ENCODE measurements at places on chromosomes 6 and 20.
A peak's percentile ranks its signal among the peaks of the same experiment; 100 is the strongest.

- H3K27ac ChIP-seq: no peak overlapping the region
- H3K4me3 ChIP-seq: no peak overlapping the region
- peak; percentile 37 for DNase-seq
- H3K36me3 ChIP-seq: no peaks in the 10 kb centered on the region
Measured at GRCh38 chr6:13554929-13555333, 19.5 kb upstream of the SIRT5 start.

DNA sequence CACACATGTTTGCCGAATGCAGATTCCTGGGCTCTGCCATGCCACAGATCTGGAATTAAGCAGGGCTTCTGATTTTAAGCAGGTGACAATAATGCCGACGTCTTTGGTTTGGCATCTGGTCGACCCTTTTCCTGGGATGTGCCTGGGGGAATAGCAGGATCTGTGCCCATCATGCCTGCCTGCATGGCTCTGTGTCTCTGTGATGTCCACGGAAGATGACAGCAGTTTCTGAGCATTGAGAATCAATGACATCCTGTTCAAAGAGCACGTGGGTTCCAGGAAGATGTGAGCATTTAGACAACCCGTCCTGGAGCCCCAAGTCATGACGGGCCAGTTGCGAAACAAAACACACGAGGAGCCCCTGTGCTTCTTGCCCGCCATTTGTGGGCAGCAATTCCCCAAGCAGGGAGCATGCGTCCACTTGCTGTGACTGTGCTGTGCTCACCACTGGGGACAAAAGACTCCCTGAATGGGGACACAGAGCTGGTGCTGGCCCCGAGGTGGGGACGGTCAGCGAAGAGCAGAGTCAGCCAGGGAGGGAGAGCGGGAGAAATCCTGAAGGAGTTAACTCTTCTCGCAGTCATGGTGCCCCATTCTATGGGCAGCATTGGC lies 110.1 kb downstream of the ERMARD start:
- DNase-seq: no peak
- H3K27ac ChIP-seq: no peak overlapping the region
- H3K4me1 ChIP-seq: no peaks in the 10 kb centered on the region
- H3K27me3 ChIP-seq: no peaks in the 10 kb centered on the region
- no peak overlapping the region for H3K4me3 ChIP-seq

- H3K27ac ChIP-seq: no peak overlapping the region
- no peaks in the 10 kb centered on the region for H3K36me3 ChIP-seq
- no peak overlapping the region for H3K4me3 ChIP-seq
- no peaks in the 10 kb centered on the region for H3K4me1 ChIP-seq
- no peaks in the 10 kb centered on the region for H3K27me3 ChIP-seq
Measured at GRCh38 chr6:5937169-5937909, 69.4 kb downstream of the NRN1 start.

GRCh38 chr6:4435981-4436445 lies 300.6 kb upstream of the ECI2 start:
- H3K4me3 ChIP-seq: no peak overlapping the region
- peaks cover 51% of the 10 kb centered on the region for H3K4me1 ChIP-seq
- H3K27me3 ChIP-seq: no peaks in the 10 kb centered on the region
- no peak for DNase-seq

DNA sequence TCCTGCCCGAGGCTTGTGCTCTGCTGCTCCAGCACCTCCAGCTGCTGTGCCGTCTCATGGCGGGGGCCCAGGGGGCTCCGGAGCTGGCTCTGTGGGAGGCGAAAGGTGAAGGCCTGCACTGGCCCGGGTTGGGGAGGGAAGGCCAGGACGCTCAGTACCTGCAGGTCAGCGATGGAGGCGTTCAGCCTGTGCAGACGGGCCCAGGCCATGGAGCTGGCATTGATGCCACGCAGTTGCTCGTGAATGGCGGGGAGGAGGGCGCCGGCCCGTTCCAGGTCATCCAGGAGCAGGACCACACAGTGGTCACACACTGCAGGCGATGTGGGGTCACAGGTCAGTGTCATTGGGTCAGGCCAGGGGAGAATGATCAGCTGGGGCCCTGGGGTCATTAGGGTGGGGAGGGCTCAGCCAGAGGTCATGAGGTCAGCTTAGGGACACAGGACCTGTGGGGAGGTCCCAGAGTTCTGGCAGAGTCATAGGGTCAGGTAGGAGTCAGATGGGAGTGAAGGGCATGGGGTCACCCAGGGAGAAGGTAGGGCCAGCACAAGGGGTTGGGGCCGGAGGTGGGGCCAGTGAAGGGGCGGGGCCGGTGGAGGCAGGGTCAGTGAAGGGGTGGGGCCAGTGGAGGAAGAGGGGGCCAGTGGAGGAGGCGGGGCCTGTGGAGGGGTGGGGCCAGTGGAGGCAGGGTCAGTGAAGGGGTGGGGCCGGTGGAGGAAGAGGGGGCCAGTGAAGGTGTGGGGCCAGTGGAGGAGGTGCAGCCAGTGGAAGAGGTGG lies 18.0 kb downstream of the ADRM1 start:
- H3K27ac ChIP-seq: no peak overlapping the region
- no peaks in the 10 kb centered on the region for H3K4me1 ChIP-seq
- peaks cover 36% of the 10 kb centered on the region for H3K36me3 ChIP-seq

DNA sequence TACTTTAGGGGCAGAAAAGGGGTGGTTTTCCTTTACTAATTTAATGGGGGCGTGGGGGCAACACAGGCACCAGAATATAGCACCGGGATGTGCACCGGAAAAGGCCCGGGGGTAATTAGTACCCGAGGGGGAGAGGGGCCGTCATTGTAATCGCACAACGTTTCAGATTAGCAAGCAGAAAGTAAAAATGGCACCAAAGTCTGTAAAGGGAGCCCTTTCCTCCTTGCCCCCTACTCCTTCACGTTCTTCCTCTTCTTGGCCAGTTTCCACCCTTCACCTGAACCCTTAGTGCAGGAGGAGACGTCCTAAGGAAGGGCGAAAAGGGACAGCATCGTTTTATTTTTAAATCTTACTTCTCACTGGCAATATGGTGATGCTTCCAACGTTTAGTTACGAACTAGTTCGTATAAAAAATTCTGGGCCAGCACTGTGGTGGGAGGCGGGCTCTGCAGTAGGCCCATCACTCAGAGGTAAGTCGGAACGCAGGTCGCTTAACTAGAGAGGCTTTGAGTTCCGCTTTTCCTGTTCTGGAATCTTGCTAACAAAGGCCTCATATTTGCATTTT lies 742 bp upstream of the CEP85L start:
- H3K27ac ChIP-seq: peak overlapping the region; percentile 96
- peaks cover 4% of the 10 kb centered on the region for H3K4me1 ChIP-seq
- DNase-seq: no peak
- no peaks in the 10 kb centered on the region for H3K36me3 ChIP-seq
- peak overlapping the region; percentile 97 for H3K4me3 ChIP-seq

DNA sequence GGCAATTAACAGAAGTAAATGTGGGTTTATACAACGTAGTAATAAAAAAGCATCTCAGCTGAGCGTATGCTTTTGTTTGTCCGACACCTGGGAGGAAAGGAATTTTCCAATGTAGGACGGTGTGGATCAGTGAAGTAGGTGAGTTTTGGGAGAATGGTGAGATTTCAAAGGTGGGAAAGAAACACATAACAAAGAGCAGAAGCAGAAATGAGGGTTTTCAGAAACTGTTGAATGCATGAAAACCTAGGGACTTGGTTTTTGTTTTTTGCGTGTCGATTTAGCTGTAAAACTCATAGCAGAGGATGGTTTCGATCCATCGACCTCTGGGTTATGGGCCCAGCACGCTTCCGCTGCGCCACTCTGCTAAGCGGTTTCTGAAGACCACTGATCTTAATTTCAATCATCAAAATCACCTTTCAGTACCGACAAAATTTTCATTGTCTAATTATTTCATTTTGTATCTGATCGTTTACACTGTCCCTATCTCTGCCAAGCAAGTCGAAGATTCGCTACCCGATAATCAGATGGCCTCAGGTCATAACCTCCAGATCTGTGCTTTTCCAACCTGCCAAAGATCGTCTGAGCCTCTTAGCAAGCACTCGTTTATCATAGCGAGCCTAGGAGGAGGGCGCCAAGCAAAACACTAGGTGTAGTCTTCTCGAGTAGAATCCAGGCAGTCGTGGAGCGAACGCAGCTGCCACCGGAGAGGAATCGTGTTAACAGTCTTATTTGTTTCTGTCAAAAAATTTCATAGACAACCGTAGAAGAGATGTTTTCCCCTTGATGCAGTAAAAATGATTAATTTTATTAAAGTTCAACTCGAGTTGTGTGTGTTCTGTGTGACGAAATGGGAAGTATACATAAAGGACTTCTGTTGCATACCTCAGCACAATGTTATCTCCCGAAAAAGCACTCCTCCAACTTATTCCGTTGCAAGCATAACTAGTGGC lies 20.9 kb upstream of the POM121L2 start:
- no peak overlapping the region for H3K27ac ChIP-seq
- peak overlapping the region; percentile 29 for H3K4me3 ChIP-seq
- DNase-seq: peak; percentile 47
- H3K4me1 ChIP-seq: no peaks in the 10 kb centered on the region
- H3K27me3 ChIP-seq: peaks cover 4% of the 10 kb centered on the region
- no peaks in the 10 kb centered on the region for H3K36me3 ChIP-seq

- peaks cover 8% of the 10 kb centered on the region for H3K27me3 ChIP-seq
- H3K27ac ChIP-seq: no peak overlapping the region
- H3K4me3 ChIP-seq: no peak overlapping the region
Measured at GRCh38 chr20:25117990-25118389, 36.0 kb upstream of the VSX1 start.

DNA sequence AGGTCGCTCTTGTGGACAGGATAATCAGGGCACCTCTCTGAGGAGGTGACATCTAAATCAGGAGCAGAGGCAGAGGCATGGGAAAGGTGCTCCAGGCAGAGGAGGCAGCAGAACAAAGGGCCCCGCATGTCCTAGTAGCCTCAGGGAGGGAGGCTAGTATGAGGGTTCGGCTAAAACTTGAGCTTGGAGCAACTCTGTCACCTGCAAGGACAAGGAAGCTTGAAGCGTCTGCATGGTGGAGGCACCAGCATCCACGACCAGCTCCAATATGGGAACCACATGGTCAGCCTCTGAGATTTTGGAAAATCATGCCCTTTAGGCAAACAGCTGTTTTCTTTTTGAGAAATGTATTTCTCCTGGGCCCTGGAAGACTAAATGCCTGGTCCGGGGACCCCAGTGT lies 13.0 kb upstream of the MPC1 start:
- no peaks in the 10 kb centered on the region for H3K36me3 ChIP-seq
- no peaks in the 10 kb centered on the region for H3K4me1 ChIP-seq
- H3K4me3 ChIP-seq: no peak overlapping the region
- no peak for DNase-seq

DNA sequence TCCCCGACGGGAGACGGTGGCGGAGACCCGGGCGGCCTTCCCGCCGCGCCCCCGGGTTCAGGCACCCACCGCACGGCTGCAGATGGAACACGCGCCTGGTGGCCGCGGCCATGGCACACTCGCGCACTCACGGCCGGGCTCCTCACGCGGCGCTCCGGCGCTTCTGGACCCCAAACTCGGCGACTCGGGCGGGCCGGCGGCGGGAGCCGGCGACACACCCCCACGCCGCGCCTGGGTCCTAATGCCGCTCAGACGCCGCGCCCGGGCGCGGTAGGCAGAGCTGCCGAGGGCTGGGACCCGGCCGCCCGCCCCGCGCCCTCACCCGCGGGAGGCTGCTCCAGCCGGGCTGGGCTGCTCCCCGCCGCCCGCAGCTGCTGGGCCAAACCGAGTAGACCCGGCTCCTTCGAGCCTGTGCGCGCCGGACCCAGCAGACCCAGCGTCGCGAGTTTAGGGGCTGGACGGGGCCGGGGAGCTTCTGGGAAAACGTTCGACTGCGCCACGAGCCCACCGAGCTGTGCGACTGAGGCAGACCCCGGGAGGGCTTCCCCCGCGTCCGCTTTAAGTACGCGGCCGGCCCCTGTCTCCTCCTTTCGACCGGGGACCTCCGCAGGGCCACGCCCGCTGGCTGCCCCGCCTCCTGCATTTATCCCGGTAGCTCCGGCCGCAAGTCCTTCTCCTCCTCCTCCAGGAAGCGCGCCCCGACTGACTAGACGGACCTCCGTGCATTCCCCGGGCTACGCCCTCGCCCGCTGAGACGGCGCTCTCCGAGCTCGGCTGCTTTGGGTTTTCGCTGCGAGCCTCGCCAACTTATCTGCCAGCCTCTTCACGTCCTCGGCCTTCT lies at the start of gene SLC4A11:
Gene SLC4A11 (minus strand): TSS at position 165 of the 841 bp plus-strand sequence. CDS start 53 bp downstream, at position 112.
- peak within 1 kb of the TSS; percentile 41 for H3K4me3 ChIP-seq
- peaks cover 84% of the 10 kb centered on the region for H3K27me3 ChIP-seq
- no peaks in the 10 kb centered on the region for H3K36me3 ChIP-seq
- no peaks in the 10 kb centered on the region for H3K4me1 ChIP-seq
- peak; percentile 67 for DNase-seq

DNA sequence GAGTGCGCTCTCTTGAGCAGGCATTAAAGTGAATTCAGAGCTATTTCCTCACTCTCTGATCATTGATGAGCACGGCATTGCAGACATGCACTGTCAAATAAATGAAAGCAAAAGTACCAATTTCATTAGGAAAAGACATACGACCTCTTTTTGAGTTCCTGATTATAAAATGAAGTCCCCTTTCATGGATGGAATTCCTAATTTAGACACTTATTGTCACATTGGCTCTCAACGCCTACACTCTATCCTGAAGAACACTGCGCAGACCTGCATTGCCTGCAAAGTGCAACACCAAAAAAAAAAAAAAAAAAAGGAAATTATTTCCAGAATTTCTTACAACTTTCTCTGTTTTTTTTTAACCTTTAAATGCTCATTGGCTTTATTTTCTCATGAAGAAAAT lies 1.6 kb downstream of the ADGRB3 start:
- H3K27me3 ChIP-seq: peaks cover 77% of the 10 kb centered on the region
- no peak for DNase-seq
- H3K4me1 ChIP-seq: peaks cover 15% of the 10 kb centered on the region
- no peaks in the 10 kb centered on the region for H3K36me3 ChIP-seq

DNA sequence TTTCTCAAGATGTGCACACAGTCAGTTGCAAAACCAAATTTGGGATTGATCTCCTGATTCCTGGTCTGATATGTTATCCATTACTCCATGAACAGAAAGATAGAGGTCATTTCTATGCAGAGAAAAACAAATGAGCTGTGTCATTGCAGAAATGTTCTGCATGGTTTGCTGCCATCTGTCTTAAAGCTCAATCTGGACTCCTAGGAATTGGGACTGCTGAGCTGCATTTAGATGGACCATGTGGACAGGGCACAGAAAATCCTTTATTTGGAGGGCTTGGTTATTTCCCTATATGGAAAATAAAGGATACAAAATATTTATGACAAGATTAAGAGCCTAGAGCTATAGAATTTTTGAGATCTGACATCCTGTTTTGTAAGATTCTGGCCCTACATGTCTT lies 91.3 kb downstream of the ADGRB3 start:
- DNase-seq: no peak
- H3K4me3 ChIP-seq: no peak overlapping the region
- H3K27me3 ChIP-seq: no peaks in the 10 kb centered on the region

DNA sequence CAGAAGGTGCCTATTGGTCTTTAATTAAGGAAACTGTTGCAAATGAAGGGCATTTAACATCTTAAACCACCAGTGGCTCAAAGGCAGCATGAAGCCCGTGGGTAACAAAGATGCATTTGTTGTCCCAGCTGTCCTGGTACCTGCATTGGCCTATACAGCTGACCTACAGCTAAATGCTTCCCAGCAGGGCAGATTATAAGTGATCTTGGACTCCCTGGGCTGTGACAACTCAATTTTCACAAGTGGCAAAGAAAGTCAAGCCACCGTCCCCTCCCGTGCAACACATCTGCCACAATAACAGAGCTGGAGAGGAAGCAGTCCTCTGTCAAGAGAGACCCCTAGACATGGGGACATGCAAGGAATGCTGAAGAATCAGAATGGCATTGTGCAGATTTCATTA lies 31.5 kb upstream of the EDN3 start:
- H3K4me3 ChIP-seq: no peak overlapping the region
- no peaks in the 10 kb centered on the region for H3K36me3 ChIP-seq
- no peak overlapping the region for H3K27ac ChIP-seq
- peaks cover 13% of the 10 kb centered on the region for H3K4me1 ChIP-seq
